NCI-H2081 treated with DMSO at 0.1 percent for 48 hours (cell line): ENCODE measurements at places on chromosomes 6 and 20.

- no peak for DNase-seq
These were observed 10.7 kb downstream of the OSBPL2 start for GRCh38 chr20:62248890-62249560.

DNA sequence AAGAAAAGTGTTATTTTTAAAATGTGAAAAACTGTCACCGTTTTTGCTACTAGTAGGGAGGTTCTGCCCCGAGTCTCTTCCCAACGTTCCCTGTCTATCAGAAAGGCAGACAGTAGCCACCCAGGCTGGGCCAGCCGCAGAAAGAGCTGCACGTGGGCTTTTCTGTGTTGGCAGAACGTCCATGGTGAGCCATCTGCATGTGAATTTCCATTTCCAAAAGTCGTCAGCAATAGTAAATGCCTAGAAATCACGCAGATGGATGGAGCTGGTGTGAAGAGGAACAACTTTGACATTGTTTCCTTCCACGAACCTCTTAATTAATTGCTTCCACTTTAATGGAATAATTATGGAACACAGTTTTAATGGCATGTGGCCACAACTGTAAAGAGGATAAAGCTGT, 97.5 kb downstream of the FAM120B start:
- DNase-seq = no peak

- no peak for DNase-seq
These were observed 5.5 kb downstream of the ANKEF1 start for GRCh38 chr20:10040070-10040975.

DNA sequence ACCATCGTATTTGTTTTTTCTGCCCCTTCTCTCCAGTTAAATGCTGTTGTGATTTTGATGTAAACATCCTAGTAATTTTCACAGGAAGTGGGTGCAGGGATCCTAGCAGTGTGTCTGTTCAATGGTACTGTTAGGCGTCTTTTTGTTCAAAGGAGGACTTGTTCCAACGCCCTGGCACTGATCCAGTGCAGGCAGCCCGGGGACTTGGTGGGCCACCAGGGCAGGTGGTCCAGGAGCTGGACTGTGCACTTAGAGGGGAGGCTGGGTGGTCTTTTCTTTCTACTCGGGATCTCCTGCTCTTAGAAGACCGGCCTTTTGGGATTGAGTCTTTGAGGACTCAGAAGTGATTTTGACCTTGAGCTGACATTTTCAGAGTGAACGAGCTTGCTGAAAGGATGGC, 41.1 kb upstream of the NKX2-2 start:
- no peak for DNase-seq

GRCh38 chr20:1299522-1299921, 29.4 kb downstream of the SDCBP2 start:
- no peak for DNase-seq
